ENCODE measurements at places on chromosomes 5 and 9. TPM values are rescaled to one million over a fixed set of nuclear protein-coding genes. Genes with fewer than 3 reads are reported as not detected.

DNA sequence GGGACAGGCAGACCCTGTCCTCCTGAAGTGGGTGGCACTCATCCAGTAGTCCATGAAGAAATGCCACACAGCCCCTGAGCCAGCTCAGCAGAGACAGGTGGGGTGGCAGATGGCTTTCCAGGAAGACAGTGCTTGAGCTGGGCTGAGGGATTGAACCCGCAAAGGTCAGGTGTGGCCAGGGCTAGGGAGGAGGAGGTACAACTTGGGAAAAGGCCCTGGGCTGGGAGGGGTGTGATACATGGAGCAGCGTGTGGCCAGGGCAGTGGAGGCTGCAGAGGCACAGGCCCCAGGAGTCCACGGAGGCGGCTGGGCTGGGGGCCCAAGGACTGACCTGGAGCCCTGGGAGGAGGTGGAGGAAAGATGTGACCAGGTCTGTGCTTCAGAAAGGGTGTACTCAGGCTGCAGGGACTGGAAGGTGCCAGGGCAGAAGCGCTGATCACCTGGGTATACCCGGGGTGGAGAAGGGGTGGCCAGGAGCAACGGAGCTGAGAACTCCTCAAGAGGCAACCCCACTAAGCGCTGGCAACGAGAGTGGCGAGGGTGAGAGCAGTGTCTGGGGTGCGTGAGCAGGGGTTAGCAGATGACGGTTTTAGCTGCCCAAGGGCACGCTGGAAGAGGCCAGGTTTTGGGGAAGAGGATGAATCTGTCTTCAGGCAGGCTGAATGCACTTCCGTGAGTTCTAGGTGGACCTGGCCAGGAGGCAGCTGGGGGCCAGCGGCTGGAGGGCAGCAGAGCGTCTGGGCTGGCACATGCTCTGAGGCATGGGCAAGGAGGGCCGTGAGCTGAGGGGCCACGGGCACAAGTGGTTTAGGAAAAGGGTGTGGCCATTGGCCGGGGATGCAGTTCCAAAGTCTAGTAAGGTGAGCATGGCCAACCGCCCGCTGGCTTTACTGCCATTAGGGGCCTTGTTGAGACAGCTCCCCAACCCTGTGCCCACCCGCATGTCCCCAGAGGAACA lies 3.9 kb upstream of the RABL6 start:
- DNase-seq: no peak

DNA sequence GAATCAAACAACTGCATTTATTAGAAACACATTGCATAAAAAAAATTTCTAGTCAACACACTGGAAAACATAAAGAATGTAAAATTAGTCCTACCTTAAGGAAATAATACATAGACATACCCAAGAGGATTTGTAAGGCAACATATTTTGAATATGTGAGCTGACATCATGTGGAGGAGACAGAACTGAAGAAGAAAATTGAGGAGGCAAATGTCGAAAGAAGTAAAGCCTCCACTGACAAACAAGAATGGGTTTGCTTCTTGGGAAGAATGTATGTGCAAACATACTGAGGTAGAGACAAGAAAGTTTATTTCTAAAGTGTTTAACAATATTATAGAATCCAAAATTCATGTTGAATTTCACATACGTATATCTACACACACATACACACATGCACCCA lies 363.0 kb upstream of the PDE4D start:
- no peak for DNase-seq

GRCh38 chr5:132001647-132002561 lies 9.6 kb downstream of the ACSL6 start:
- no peak for DNase-seq

GRCh38 chr5:130571076-130571475 lies 594.0 kb downstream of the HINT1 start:
- no peak for DNase-seq

DNA sequence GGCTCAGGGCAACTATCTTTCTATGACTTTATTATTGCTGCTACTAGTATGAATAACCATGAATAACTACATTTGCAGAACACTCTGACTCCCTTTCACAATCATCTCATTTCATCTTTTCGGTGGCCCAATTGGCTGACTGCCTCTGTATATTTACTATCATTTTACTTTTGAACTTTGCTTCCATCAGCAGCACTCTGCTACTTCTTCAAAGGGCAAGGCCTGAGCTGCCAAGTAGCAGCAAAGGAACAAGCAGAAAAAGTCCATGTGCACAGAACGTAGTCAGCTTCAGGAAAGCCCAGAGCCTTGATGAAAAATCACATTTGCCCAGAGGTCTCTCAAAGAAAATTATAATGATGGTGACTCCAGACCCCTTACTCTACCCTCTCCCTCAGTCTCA lies 214.5 kb upstream of the PUM3 start:
- no peak for DNase-seq

TAS2R1 gene
- total RNA-seq: not detected

Data from epithelial cell of proximal tubule (primary cell).